ENCODE measurements at places on chromosomes 1 and 21. TPM values are rescaled to one million over a fixed set of nuclear protein-coding genes. Genes with fewer than 3 reads are reported as not detected.
A peak's percentile ranks its signal among the peaks of the same experiment; 100 is the strongest.

ASPM gene
- total RNA-seq: 33.5 TPM

BTBD8 gene
- 0.63 TPM for total RNA-seq

GRCh38 chr1:17509363-17509762, 30.1 kb upstream of the ARHGEF10L start:
- no peak for DNase-seq

- DNase-seq: no peak
These were observed 4.1 kb downstream of the DIPK1A start for GRCh38 chr1:92957030-92957734.

DNA sequence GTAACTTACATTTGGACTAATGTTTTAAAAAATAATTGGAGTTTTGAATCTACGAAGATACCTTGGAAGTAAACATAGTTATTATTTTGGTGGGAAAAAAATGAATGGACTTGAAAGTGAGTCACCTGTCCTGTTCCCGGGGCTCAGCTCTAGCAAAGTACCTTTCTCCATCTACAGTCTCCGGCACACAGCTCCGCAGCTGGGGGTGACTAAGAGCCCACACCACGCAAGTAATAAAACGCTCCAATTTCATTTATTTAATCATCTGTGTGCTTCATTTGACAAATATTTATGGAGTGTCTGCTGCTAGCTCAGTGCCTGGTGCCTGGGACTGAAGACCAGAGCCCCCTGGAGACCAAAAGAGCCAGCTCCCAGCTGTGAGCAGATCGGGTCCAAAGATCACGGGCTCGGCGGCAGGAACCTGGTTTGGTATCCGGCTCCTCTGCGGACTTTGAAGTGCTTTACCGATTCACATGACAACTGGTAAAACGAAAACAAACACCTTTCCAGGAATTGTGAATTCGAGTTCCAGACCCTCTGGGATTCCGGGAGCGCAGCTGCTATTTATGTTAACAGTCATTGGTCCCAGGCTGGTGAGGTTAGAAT, 1.7 kb upstream of the RIPK4 start:
- peak; percentile 83 for DNase-seq

DNA sequence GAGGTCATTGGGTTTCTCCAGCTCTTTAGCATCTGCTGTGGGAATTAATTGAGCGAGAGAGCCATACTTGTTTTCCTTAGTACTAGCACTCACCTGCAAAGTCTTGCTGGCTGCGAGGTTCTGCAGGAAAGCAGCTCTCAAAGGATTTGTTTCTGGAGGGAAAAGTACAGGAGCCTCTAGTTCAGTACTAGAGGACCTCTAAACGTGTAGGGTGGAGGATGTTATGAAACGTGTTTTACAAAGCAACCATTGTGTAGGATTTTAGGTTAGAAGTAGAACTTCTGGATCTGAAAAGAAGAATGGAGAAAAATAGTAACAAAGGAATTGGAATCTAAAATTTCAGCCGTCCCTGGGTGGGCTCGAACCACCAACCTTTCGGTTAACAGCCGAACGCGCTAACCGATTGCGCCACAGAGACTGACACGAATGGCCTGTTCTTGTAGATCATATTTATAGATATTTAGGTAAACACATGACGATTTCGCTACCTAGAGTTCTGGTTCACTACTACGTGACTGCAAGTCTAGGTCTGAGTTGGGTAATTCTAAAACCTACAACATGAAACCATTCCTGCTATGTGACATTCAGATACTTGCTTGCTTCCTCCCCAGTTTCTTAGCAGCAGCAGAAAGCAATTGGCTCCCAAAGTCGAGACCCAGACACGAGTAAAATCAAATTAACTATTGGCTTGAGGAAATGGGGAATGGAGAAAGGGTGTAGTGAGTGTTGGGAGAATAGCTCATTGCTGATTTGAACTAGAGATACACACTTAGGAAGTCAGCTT, 60.2 kb upstream of the CFAP126 start:
- DNase-seq: peak; percentile 80

- DNase-seq: peak; percentile 54
These were observed 21.6 kb upstream of the RGL1 start for GRCh38 chr1:183783342-183783741.

DNA sequence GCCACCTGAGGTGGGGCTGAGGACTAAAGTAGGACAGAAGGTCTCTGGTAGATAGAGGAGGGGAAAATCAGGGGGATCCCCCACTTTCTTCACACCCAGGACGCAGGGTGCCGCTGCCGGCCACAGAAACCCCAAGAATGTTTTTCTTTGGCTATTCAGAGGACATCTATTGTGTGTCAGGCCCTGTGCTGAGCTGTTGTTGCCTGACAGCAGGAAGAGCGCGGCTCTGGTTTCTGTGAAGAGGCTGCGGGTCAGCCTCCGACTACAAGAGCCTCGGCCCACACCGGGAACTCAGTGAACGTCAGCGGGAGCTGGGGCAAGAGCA, 407 bp upstream of the PIGV start:
- DNase-seq: no peak

DNA sequence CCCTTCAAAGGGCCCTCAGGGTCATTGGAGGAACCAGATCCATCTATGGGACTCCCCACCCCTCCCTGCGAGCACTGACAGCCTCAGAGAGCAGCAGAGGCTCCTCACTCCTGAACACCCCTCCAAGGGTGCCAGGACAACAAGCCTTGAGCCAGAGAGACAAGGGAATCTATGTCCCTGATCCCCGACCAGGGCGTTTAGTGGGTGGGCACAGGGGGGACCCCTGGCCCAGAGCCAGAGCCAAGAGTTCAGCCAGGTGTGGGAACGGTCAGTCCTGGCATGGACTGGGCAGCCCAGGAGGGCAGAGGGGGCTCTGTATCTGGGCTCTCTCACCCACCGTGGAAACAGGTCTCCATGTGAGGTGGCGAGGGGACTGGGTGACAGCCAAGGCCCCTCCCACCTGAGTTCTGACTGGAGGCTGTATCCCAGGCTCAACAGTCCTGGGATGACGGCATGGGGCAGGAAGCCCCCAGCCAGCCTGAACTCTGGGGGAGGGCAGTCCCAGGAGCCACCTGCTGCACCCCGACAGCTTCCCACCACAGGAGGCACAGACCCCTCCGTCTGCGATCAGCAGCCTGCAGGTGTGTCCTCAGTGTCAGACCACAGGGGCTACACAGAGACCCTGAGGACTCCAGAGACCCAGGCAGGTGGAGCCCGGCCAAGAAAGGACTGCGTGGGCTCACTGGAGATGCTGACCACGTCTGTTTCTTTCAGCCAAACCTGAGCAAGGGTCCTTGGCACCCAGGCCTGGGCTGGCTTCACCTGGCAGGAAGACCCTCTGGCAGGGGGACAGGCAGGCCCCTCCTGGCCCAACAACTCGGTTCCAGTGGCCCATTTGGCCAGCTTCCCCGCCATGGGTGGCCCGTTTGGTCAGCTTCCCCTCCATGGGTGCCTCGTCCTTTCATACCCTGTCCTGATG, 11.2 kb upstream of the SRARP start:
- DNase-seq: no peak
